Ovary (tissue), 10 donors: ENCODE measurements at places on chromosomes 5 and 9.

DNA sequence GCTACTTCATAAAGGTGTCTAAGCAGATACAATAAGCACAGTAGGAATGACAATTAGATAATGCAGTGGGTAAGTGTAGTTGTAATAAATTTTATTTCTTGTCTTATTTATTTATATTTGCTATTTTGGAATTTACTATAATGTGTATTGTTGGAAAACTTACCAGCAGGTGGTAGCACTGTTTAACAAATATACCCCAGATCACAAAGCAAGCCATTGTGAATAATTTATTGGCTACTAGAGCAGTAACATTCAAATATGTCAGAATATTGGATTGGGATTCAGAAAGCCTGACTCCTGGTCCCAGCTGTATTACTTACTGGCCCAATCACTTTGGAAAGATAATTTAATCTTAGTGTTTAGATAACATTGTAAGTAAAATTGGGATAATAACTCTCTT is 78.0 kb downstream of the ISOC1 start:
- no peak for DNase-seq

DNA sequence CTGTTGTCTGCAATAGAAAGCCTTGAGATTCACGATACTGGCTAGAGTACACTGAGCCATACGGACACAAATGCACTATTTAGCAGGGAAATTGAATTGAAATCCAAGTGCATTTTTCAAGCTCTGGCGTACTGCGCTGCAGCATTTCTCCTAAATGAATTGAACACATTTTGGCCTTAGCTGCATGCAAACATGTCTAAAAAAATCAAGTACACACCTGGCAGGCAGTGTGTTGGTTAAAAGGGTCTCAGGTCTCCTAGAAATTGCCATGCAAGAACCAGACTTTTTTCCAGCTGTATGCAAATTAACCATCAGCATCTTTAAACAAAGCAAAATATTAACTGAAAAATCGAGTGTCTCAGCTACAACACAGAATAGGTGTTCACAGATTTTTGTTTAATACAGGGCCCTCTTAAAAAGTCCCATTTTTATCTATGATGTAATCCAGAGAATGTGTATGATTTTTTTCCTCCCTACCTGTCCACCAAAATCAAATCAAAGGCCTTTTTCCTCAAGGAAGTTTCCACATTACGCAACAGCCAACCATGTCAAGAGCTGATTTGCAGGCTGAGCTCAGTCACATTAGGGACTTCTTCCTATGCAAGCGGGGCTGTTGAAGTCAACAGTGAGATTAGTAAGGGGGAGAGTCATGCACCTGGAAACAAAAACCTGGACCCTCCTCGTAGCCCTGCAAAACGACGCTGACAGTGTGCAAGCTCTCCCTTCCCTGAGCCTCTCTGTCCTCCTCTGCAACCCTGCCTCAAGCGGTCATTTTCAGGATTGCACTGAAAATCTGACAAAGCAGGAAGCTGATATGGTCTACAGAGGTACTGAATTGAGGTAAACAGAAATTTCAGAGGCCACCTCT is 14.1 kb upstream of the SFXN1 start:
- peak; percentile 39 for DNase-seq

DNA sequence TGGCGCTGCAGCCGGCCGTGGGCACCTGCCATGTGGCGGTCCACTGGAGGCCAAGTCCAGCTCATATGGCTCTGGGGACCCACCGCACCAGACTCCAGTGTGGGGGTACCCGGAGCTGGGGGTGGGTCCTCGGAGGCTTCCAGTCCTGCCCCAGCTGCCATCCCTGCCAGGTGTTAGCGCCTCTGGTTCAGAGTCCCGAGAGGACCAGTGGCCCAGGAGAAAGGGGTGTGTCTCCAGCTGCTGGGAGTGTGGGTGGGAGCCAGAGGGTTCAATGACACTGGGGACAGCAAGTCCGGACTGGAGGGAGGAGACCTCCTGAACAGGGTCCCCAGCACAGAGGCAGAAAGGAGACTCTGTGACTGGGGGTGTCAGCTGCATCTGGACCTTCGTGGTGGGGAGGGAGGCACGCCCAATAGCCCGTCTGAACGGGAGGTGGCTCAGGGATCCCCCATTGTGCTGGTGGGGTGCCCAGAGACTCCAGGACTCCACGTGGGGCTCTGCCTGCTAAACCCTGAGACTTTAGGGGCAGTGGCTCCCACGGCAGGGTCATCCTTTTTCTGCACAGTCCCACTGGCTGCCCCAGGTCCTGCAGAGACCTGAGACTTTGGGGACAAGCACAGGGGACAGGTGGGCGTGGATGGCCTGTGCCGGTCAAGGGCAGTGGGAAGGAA is 2.4 kb upstream of the AHRR start:
- DNase-seq, result peak; percentile 10

GRCh38 chr5:16480821-16481538 is 15.4 kb upstream of the ZNF622 start:
- DNase-seq, result no peak

DNA sequence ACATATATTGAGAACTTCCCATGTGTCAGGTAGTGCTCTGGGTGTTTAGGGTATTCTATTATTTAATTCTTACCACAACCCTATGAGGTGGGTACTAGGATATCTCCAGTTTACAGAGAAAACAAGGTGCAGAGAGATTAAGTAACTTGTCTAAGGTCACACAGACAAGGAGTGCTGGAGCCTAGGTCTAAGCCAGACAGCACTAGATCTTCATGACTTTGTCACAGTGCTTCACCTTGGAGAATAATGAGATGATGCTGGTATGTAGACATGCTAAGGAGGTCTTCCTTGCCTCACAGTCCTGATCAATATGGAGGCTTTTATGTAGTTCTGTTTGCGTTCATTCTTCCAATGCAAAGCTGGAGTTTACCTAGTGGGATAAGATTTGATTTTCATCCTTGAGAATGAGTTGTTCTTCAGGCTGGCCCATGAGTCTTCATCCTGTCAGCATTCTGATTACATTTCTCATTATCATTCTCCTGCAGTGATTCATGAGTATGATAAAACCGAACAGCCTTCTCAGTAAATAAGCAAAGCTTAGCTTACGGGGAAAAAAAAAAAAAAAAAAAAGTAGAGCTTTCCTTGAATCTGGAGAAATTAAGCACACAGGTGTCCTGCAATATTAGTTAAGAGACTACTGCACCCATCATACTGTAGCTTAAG is 176.3 kb downstream of the C9orf152 start:
- no peak for DNase-seq

GRCh38 chr5:98975682-98976407 is 47.0 kb upstream of the CHD1 start:
- DNase-seq, result no peak

- no peak for DNase-seq
Measured at GRCh38 chr9:2059274-2059929, 44.3 kb downstream of the SMARCA2 start.
